ENCODE measurements at places on chromosomes 7 and 10.
A peak's percentile ranks its signal among the peaks of the same experiment; 100 is the strongest.

GRCh38 chr10:69761320-69761719 is 40.4 kb upstream of the COL13A1 start:
- DNase-seq: no peak

- DNase-seq: no peak
Observed at GRCh38 chr10:71347587-71348395, 28.7 kb downstream of the SLC29A3 start.

DNA sequence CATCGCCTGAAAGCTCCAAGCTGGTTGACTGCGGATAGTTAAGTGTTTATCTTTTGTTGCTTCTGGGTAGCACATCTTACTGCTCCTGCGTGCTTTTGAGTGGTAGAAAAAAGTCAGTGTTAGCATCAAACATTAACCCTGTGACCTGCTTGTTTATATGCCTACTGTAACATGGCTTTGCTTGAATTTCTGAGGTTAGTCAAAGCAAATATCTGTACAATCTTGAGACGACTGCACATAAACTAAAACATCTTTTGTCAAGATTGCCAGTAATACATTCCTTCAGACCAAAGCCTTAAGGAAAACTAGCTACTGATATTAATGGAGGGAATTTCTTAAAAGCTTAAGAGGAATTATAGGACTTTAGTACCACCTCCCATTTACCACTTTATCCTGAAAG is 163.7 kb downstream of the BAMBI start:
- DNase-seq: no peak

GRCh38 chr7:152338561-152338960 is 97.2 kb downstream of the KMT2C start:
- no peak for DNase-seq

- no peak for DNase-seq
Observed at GRCh38 chr7:55441774-55442522, 76.8 kb downstream of the LANCL2 start.

- DNase-seq: peak; percentile 97
Observed at GRCh38 chr7:97005183-97006054, at the start of gene DLX6. Gene DLX6 (plus strand): TSS chr7:97005553. CDS start chr7:97005978, 425 bp downstream.

DNA sequence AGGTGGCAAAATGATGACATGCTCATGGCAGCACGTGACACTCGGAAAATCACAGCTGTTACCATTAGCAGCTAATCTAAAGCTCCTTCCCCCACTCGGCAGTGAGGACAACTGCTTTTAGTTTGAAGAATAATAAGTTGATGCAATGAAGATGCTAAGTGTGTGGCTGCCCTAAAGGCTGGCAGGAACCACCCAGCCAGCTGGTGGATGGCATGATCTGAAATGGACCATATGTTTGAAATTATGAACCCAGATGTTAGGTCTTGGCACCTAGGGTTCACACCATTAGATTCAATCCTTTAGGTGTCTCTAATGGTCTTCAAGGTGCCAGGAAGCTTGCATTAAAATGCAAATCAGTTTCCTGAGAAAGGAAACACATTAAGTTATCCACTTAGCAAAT is 230.1 kb downstream of the WDR11 start:
- DNase-seq: no peak
